ENCODE measurements at places on chromosomes 6 and 20. TPM values are rescaled to one million over a fixed set of nuclear protein-coding genes. Genes with fewer than 3 reads are reported as not detected.

DNA sequence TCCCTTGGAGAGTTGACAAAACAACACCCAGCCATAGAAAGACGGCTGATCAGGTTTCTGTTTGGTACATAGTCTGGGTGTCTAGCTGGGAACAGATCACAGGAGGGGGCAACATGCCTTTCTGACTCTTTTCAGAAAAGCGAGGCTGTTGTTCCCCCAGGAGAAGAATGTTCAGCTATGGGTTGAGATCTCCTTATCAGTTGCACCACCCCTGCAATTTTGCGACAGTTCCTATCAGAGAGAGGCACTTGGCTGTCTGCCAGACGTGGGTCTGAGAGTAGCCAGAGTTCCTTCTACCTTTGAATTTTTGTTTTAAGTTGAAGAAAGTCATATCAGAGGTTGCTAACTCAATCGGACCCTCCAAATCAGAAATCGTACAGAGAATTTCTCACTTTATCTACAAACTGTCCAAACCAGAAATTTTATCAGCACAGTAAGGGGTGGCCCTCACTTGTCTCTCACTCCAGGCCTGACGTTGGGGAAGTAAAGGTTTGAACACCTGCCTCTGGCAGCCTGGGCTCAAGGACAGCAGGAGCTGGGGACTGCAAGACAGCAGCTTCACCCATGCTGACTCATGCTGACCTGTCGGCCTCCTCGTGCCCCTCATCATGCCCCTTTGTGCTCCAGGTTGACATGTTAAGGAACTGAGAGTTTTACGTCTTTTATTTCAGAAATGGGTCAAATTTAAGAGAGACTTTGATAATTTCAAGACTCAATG, 42.3 kb downstream of the TMC2 start:
- DNase-seq: no peak

GRCh38 chr6:14499841-14500240, 382.3 kb downstream of the CD83 start:
- no peak for DNase-seq

DNA sequence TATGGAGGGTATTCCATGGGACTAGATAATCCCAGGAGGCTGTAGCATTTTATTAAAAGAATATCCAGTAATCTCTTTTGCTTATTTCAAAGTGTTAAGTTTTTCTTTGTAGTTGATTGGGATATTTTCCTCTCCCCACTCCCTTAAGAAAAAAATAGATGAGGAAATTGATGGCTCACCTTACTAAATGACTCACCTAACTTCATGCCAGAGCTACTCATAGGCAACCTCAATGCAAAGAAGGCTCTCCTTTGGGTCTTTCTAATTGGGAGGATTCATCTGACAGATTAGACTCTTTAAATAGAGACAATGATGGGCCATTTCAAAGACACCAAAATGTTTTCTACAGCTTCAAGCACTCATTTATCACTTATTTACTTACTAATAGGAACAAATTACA, 528.5 kb upstream of the BTBD3 start:
- no peak for DNase-seq

DNA sequence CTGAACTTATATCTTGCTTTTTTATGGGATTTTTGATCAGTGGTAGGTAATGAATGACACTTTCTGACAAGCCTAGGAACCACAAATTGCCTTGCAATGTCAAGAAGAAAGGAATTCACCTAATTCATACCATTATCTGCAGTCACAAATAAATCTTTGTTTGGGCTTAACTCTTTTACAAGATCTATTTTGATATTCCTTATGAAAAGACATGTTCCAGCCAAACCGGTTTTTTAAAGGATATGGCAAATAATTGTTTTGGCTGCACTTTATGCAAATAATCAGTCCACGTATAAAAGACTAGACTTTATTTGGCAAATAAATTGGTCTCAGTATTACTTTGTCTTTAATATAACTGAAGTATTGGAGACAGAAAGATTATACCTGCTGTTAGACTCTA, 771.7 kb upstream of the ADGRB3 start:
- DNase-seq: no peak

Gene NKAIN2
- 30.9 TPM for polyA plus RNA-seq

Gene SRPK1
- polyA plus RNA-seq: 43.3 TPM
